Parietal lobe (tissue), 2 donors: ENCODE measurements at places on chromosomes 1 and 21. TPM values are rescaled to one million over a fixed set of nuclear protein-coding genes. Genes with fewer than 3 reads are reported as not detected.

RHD gene
- not detected for total RNA-seq

CFAP45 gene
- total RNA-seq, result 0.63 TPM

TTLL7 gene
- total RNA-seq, result 287 TPM

RNF2 gene
- total RNA-seq, result 87.6 TPM

TSPAN1 gene
- not detected for total RNA-seq

TMEM201 gene
- 9.1 TPM for total RNA-seq

HES3 gene
- total RNA-seq, result not detected

CFHR2 gene
- total RNA-seq, result not detected

NUAK2 gene
- total RNA-seq, result 1.9 TPM

LCE3D gene
- not detected for total RNA-seq

MNDA gene
- total RNA-seq, result 1.3 TPM

WNT4 gene
- total RNA-seq, result 4.4 TPM

TNFRSF9 gene
- not detected for total RNA-seq

NR5A2 gene
- total RNA-seq, result not detected

BTF3L4 gene
- 129 TPM for total RNA-seq

DNASE2B gene
- total RNA-seq, result not detected

OR14K1 gene
- total RNA-seq, result 0.94 TPM

CFHR1 gene
- total RNA-seq, result 0.31 TPM

CR1L gene
- not detected for total RNA-seq

SPRR2G gene
- total RNA-seq, result not detected

COL6A2 gene
- total RNA-seq, result 17.8 TPM

CRNN gene
- total RNA-seq, result not detected

ZNF124 gene
- total RNA-seq, result 270 TPM

RGS1 gene
- 9.1 TPM for total RNA-seq

VCAM1 gene
- total RNA-seq, result 14.4 TPM

GBP4 gene
- total RNA-seq, result 1.3 TPM

DDR2 gene
- 8.5 TPM for total RNA-seq

DNAJC28 gene
- 5.0 TPM for total RNA-seq

THEM5 gene
- total RNA-seq, result not detected

XCL2 gene
- not detected for total RNA-seq

FAM151A gene
- not detected for total RNA-seq

MATN1 gene
- 0.31 TPM for total RNA-seq

LCE1F gene
- total RNA-seq, result not detected

PPT1 gene
- 48.5 TPM for total RNA-seq

CDC7 gene
- 21.0 TPM for total RNA-seq

CTSE gene
- total RNA-seq, result not detected

ANGPTL3 gene
- not detected for total RNA-seq

EBNA1BP2 gene
- total RNA-seq, result 50.1 TPM

HSPB7 gene
- total RNA-seq, result not detected
